Fibroblast of villous mesenchyme (primary cell): ENCODE measurements at places on chromosomes 11 and 22.

- no peak for DNase-seq
Observed at GRCh38 chr11:109945626-109946321, 147.4 kb upstream of the ZC3H12C start.

DNA sequence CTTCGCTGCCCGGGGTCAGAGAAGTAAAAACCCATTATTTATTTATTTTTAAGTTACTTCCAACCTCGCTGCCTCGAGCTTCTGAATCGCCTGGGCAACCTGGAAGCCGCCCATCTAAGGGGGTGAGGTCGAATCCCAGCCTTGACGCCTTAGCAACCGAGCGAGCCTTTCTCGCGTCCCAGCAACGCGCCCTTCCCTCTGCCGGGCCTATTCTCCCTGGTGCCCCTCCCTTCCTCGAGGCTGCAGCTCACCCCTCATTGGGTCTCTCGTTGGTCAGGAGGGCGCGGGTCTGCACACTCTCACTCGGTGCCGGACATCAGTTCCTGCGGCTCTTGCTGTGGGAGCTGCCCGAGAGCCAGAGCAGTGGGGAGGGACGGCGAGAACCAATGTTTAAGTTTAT is at the start of gene CCDC81:
Gene CCDC81 (plus strand): TSS at position 302 of the 400 bp plus-strand sequence. CDS start 277 bp downstream, outside the sequence.
- DNase-seq, result peak; percentile 22

- DNase-seq, result no peak
Observed at GRCh38 chr11:125175896-125176575, 11.5 kb downstream of the PKNOX2 start.

- peak; percentile 73 for DNase-seq
Observed at GRCh38 chr22:37896181-37896592, 9.9 kb upstream of the MICALL1 start.

DNA sequence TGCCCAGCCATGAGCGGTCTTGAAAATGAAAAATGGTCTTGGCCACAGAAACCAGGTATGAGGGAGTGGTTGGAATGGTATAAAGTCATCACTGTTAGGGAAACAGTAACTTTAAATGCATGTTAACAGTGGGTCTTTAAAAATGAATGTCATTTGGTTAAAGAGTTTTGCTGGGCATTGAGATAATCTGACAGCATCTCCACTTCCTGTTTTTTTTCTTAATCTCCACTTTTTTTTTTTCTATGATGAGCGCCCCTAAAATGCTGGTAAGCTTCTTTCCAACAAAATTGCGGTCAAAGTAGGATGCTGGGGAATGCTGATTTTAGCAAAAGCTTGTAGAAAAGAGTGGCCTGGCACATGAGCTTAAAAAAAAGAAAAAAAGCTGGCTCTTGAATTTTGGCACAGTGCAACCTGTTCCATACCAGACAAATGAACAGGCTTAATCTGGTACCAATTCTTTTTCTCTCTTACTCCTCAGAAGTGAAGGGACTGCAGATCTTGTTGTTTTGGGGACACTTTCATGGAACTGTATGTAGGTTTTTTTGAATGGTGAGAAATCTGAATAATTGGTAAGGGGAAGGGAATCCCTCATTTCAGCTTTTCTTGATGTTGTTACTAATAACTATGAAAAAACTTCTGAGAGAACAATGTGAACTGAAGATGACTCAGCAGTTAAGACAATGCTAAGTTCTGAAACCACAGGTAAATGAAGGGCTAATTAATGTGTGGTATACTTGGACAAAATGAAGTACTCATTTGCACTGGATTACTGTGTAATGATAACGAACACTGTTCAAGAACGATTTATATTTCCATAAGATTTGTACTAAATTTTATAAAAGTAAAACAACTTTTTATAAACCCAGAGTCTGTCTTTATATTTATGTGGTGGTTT is 3.1 kb upstream of the ARHGEF12 start:
- no peak for DNase-seq

GRCh38 chr22:39520226-39521105 is at the start of gene ATF4:
TSS of gene ATF4 (plus strand) at chr22:39520562. CDS start at chr22:39521446, 884 bp downstream.
- no peak for DNase-seq

GRCh38 chr11:78853521-78853920 is 278.9 kb upstream of the NARS2 start:
- no peak for DNase-seq

- DNase-seq, result no peak
Observed at GRCh38 chr22:33867971-33868370, 52.3 kb downstream of the LARGE1 start.

DNA sequence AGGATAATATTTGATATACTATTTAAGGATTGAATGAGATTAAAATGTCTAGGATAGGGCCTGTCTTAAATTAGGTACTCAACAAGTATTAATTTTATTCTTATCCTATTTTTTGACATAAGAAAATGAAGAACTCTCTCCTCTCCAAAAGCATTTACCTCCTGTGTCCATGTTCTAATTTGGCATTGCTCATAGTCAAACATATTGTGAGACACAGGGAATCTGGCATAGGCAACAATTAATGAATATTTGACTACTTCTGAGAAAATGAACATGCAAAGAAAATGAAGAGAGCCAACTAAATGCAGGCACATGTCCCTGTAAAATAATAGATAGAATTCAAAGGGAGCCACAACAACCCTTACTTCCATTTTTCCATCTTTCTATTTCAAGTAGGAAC is 198.5 kb upstream of the C11orf87 start:
- DNase-seq, result no peak

DNA sequence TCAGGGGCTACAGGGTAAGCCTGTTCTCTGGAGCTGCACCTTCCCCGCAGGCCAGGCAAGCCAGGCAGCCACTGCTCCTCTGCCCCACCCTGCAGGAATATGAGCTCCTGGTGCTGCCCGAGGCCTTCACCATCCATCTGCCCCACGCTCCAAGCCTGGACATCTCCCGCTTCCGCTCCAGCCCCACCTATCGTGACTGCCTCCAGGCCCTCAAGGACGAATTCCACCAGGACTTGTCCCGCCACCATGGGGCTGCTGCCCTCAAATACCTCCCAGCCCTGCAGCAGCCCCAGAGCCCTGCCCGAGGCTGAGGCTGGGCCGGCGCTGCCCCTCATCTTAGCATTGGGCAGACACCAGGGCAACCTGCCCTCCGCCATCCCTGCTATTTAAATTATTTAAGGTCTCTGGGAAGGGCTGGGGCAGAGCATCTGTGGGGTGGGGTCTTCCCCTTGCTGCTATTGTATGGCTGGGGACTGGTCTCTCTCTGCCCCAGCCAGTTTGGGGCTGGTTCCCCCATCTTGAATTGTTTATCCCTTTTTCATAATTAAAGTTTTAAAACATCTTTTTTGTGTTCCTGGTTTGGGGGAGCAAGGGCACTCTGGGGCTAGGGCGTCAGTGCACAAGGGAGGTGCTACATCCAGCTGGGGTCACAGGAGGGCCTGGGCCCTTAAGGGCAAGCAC is 6.2 kb downstream of the LARGE2 start:
- no peak for DNase-seq

- DNase-seq, result peak; percentile 82
Observed at GRCh38 chr22:31173386-31174145, 13.6 kb downstream of the RNF185 start.

GRCh38 chr11:119336744-119337469 is 2.6 kb downstream of the RNF26 start:
- DNase-seq, result no peak

- DNase-seq, result no peak
Observed at GRCh38 chr11:119460097-119460496, 37.1 kb upstream of the THY1 start.

- DNase-seq, result no peak
Observed at GRCh38 chr11:71470946-71471345, 17.9 kb downstream of the NADSYN1 start.

DNA sequence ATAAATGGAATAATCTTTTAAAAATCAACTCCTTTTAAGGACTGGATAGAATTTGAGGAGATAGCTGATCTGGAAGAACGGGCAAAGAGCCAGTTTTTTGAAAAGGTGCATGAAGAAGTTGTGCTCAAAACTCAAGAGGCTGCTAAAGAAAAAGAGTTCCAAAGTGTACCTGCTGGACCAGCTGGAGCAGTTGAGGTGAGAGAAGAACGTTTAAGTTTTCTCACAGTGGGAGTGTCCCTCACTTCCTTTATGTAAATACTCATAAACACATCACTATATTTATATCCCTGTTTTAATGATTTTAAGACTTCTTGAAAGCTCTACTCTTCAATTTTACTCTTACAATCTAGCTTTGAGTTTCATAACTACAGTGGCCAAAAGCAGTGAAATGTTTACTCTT is 11.7 kb upstream of the ANKRD42 start:
- DNase-seq, result no peak

DNA sequence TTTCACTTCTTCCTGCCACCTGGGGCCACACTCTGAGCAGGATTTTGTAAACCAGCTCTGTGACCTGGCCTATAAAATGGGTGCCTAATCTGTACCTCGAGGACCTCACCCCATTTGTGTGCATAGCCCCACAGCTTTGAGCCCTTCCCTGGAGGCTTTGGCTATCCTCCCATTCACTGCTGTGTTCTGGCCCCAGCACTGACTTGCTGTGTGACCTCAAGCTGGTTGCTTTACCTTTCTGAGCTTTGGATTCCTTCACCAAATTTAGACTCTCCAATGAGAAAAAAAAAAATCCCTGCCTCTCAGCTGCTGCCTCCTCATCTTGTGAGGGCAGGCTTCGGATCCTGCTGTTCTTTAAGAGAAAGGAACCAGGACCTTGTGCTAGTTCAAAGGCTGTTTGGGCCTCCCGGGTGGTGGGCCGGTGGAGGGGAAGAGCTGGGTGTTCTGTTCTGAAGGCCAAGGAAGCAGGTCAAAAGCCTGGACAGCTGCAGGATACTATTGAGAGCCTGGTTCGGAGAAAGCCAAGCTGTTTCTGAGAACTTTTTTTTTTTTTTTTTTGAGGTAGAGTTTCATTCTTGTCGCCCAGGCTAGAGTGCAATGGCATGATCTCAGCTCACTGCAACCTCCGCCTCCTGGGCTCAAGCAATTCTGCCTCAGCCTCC is 1.1 kb upstream of the PYGM start:
- no peak for DNase-seq

DNA sequence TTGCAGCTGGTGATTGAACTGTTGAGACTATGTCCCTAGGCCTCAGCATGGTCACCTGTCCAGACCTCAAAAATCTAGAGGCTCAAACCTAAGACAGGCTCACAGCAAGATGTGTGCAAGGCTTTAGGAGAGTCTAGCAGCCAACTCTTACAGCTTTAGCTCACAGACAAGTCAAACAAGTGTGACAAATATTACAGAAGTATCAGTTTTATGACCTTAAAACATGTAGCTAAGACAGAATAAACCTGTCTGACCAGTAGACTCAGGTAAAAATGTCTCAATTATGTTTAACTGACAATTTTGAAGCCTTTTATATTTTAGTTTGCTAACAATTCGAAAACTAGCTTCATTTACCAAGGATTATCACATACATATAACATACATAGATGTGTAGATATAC is 80.0 kb upstream of the HTATIP2 start:
- DNase-seq, result no peak

- no peak for DNase-seq
Observed at GRCh38 chr22:43491177-43491576, 79.4 kb downstream of the MPPED1 start.
